Urothelium cell line (cell line): ENCODE measurements at places on chromosomes 7 and 10.

GRCh38 chr7:36742911-36743775 is 18.8 kb upstream of the AOAH start:
- no peak for DNase-seq

- no peak for DNase-seq
Measured at GRCh38 chr10:103067956-103068355, 125.1 kb downstream of the NT5C2 start.

DNA sequence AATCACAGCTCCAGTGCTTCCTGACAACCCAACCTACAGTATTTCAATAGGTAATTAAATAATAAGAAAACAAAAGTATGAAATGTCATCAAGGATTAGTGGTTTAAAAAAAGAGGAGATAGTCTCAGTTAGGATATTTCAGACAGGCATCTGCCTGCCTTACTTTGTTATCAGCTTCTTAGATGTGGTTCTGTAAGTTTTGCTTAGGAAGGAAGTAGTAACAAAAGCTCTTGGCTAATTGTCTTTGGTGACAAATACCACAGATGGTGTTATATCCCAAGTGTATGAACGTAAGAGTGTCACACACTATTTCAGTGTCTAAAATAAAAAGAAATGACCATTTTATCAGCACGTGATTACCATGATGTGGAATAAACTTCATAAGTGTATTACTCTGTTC is 9.8 kb upstream of the ACTA2 start:
- no peak for DNase-seq

DNA sequence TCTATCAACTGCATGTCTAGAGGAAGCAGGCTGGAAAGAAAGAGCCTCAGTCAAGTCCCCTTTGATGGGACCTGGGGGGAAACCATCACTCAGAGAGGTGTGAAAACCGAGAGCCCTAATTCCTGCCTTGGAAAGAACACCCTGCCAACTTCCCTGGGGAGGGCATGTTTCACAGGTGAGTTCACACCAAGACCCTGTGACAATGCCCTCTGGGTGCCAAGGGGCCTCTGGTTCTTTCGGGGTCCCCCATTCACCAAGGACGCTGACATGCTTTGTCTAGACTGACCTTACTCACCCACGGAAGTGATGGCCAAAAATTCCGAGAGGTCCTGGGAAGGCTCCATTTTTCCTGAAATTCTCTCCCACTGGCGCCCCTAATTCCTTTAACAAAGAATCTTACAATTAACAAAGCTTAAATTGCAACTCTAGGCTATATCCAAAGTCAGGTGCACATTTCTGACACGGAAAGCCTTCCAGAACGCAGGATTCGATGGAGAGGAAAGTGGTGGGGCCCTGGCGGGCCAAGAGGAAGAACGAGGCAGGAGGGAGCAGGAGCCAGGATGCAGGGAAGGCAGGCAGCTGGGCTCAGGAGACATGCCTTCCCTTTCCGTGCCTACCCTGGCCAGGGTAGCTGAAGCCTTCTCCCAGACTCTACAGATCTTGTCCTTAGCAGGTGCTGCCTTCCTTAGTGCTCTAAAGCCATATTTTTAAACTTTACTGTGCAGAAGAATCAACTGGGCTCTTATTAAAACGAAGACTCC is 23.7 kb downstream of the VSTM4 start:
- DNase-seq: no peak

DNA sequence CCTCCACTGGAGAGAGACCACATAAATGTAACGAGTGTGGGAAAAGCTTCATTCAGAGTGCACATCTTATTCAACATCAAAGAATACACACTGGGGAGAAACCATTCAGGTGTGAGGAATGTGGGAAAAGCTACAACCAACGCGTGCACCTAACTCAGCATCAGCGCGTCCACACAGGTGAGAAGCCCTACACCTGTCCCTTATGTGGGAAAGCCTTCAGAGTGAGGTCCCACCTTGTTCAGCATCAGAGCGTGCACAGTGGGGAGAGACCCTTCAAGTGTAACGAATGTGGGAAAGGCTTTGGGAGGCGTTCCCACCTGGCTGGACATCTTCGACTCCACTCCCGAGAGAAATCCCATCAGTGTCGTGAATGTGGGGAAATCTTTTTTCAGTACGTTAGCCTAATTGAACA is 20.6 kb downstream of the FAM200A start:
- DNase-seq: no peak

GRCh38 chr7:71558806-71559613 is 427.1 kb downstream of the GALNT17 start:
- no peak for DNase-seq

- DNase-seq: no peak
Measured at GRCh38 chr10:9547936-9548904, 1469.5 kb upstream of the CELF2 start.

- no peak for DNase-seq
Measured at GRCh38 chr7:6179620-6180343, 92.6 kb downstream of the CYTH3 start.

GRCh38 chr10:71648254-71648932 is 71.2 kb downstream of the C10orf105 start:
- DNase-seq: no peak

DNA sequence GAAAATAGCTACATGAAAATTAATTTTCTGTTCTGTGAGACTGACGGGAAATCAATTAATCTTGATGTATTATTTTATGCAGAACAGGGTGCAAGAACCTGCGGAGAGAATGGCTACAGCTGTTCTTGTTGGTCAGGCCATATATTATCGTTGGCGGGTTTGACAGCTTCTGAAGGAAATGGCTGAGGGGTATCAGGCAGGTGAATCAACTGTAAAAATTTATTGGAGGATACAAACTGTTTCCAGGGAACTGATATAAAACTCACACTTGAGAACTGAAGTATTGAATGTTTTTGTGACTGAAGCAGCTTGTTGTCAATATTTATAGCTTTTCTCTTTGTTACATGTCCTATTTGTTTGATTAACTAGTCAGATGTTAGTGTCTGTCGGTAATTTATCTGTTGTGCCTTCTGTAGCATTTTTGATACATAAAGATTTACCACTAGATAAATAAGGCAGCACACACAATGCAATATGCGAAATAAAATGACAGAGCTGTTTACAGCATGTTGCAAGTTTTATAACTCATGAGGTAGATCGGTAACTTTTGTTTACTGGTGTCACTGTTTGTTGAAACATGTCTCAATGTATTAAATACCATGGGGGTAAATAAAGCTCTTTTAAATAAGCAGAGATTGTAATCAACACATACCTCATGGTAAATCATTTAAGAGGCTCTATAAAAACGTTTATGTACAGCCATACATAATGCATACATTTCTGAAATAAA is 308.2 kb downstream of the LRMDA start:
- no peak for DNase-seq

DNA sequence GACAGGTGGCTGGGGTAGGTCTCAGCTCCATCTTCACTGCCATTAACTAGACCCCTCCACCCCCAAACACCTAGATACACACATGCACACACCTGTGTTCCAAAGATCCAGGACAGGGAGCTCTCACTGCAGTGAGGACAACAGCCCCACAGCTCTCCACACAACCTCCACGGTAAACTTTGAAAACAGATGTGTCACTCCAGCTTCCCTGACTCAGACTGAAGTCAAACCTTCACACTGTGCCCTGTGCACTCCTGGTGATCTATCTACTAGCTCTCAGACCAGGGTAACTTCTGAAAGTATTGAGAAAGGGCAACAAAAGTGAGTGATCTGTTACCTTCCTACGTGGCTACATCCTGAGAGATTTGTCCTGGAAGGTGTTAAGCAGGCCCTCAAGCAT is 519.8 kb downstream of the XPNPEP1 start:
- no peak for DNase-seq

GRCh38 chr7:129123510-129123857 is 21.0 kb upstream of the TSPAN33 start:
- no peak for DNase-seq

- no peak for DNase-seq
Measured at GRCh38 chr10:132264306-132264950, 43.3 kb downstream of the STK32C start.

GRCh38 chr10:7186387-7187018 is 224.3 kb downstream of the SFMBT2 start:
- DNase-seq: no peak

DNA sequence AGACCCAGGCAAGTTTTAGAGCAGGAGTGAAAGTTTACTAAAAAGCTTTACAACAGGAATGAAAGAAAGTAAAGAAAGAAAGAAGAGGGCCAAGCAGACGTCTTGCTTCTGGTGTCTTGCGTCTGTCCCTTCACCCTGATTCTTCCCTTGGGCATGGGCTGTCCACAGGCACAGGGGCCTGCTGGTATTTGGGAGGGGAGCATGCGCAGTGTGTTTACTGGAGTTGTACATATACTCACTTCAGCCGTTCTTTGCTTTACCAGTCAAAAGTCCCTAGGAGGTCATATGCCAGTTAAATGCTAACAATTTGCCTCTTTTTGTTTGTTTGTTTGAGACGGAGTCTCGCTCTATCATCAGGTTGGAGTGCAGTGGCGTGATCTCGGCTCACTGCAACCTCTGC is 875.9 kb downstream of the REEP3 start:
- DNase-seq: no peak

- no peak for DNase-seq
Measured at GRCh38 chr10:21746118-21746517, 212.1 kb downstream of the MLLT10 start.

DNA sequence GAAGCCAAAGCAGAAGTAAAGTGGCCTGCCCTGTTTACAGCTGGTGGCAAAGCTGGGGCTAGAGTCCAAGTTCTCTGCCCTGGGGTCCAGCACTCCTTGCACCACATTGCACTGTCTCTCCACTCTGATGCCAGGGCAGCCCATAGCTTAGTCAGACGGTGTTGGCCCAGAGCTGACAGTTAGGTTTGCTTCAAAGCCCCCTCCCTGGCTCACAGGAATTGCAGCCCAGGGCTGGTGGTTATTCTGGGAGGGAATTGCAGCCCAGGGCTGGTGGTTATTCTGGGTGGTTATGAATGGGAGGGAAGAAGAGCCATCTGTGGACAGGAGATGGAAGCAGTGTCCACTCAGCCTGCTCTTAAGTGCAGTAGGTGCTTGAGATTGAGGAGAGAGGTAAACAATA is 88.9 kb downstream of the SCRN1 start:
- no peak for DNase-seq

DNA sequence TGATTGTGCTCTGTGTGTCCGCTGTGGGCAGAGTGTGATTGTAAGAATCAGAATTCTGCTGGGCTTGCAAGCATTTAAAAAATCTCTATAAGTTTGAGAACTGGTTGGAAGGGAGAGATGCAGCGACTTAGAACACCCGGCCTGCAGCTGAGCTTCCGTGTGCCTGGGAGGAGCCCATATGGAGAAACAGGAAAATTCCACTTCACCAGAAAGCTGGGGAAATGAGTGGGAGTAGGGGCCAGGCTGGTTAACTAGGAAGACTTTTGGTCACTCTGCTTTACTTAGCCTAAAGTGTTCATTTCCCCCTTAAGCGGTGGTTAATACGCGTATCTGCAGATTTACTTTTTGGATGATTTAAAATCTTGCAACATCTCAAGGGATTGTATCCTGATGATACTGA is 72.2 kb downstream of the TCF7L2 start:
- no peak for DNase-seq

DNA sequence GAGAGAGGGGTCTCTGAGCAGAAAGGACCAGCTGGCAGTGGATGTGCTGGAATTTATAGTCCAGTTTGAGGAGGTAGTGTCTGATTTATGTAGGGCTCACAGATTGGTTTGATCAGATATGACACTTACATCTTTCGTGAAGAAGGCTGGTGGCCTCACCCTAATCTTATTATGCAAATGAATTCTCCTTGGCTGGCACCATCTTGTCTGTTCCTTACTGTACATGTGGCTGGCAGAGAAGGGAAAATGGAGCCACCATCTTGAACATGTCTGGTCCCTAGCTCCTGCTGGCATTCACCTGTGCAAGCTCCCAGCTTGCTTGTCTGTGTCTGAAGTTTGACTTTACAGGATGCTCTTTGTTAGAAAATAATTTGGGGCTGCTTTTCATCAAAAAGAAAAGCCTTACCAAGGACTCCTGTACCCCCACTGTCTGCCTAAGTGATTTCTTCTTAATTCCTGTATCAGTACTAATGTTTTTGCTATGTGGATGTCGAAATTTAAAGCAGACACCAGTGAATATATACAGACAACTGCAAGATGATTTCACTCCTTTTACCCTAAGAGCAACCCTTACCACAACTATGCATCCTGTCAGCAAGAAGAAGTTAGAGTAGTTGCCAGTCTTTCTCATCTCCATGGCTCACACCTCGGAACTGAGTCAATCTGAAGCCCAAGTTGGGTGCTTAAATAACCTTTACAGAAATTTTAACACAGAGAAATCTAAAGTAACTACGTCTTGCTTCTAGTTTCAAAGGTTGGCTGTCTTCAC is 322.0 kb upstream of the SEMA3D start:
- DNase-seq: peak; percentile 26

DNA sequence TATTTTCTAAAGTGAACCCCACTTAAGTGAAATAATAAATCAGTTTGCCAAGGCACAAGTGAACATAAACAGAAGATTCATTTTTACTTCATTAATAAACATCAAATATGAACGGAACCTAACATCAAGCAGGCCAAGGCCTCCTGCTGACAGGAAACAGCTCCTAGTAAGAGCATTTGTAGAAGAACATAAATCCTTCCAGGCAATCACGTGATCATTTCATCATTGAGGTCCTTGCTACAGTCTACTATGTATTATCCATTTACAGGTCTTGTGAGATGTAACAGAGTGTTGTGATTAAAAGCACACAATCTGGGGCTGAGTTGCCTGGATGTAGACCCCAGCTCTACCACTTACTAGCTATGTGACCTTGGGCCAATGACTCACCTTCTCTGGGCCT is 70.6 kb downstream of the CALD1 start:
- DNase-seq: no peak

DNA sequence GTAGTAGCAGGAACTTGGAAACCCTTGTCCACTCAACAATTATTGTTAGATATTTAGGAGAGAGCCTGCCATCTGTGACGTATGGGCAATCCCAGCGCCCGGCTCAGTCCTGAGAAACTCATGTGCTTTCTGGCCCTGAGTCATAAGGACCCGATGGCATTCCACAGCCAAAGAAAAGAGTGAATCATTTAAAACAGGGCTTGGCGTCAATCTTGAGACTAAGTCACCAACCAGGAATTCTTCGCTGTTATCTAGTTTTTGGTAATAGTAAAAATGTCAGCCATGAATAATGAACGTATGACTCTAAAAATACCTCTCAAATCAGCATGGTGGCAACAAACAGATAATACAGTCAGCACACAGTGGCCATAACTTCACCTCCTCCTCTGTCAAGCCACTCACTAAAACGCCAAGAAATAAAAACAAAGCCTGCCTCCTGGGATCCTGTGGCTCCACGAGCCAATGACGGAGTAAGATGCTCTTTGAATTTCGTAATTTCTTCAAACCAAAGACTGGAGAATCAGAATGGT is 140.8 kb downstream of the ADAM12 start:
- DNase-seq: peak; percentile 91

DNA sequence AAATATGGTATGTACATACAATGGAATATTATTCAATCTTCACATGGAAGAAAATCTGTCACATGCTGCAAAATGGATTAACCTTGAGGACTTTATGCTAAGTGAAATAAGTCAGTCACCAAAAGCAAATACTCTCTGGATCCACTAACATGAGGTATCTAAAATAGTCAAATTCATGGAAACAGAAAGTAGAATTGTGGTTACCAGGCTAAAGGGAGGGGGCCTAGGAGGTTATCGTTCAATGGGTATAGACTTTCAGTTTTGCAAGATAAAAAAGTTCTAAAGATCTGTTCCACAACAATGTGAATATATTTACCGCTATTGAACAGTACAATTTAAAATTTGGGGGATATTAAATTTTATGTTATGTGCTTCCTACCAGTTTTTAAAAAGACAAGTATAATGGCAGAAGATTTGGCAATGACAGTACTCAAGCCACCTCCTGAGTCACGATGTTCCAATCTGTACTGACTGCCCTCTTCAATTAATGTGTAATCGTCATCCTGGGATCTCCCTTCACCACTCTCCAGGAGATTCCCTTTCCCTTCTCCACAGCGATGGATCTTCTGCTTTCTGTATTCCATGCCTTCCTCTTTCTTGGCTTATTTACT is 32.3 kb upstream of the IL6 start:
- no peak for DNase-seq
